Stimulated activated CD4-positive, alpha-beta T cell treated with anti-CD3 and anti-CD28 coated beads, Interleukin-1b, Interleukin-23, amount 100 ng/mL, for 1 hour (primary cell): ENCODE measurements at places on chromosomes 2 and 18.

GRCh38 chr2:197777823-197778407, 7.2 kb downstream of the BOLL start:
- DNase-seq, result no peak

- DNase-seq, result no peak
Observed at GRCh38 chr18:42781298-42781815, 334.1 kb downstream of the RIT2 start.

DNA sequence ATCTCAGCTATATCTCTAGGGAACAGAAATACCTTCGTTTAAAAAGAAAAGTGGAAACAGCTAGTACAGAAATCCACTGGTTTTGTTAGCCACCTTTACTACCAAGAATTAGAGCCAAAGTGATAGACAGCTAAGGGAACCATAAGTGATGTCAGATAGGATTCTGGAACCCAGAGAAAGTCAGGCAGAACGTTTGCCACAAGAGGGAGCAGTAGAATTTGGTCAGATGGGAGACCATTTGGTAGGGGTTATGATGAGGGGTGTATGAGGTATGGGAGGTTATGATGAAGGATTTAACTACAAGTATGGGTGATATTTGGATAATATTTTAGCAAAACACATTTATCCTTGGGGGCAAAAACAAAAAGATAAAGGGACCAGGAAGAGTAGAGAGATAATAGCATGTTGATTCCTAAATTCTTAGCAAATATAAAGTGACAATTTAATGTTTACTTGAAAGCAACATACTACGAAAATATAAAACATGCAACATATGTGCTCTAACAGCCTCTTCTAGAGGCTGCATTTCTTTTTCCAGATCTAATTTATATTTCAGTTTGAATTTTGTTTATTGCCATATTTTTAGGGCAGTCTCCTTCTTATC, 3.3 kb downstream of the SLC8A1 start:
- no peak for DNase-seq

DNA sequence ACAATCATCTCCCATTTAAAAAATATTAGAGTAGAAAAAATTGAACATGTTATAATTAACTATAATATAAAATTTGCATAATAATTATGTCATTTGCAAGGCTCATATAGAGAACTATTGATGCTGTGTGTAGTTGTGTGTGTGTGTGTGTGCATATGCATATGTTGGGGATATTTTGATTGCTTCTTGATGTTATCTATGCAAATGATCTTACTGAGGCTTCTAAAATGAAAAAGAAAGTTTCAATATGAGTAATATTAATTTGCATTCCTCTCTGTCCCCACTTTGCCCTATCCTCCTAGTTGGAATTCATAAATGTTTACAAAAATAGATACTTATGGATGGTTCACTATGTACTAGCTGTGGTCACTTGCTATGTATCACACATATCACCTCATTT, 523.3 kb downstream of the TRIB2 start:
- no peak for DNase-seq

DNA sequence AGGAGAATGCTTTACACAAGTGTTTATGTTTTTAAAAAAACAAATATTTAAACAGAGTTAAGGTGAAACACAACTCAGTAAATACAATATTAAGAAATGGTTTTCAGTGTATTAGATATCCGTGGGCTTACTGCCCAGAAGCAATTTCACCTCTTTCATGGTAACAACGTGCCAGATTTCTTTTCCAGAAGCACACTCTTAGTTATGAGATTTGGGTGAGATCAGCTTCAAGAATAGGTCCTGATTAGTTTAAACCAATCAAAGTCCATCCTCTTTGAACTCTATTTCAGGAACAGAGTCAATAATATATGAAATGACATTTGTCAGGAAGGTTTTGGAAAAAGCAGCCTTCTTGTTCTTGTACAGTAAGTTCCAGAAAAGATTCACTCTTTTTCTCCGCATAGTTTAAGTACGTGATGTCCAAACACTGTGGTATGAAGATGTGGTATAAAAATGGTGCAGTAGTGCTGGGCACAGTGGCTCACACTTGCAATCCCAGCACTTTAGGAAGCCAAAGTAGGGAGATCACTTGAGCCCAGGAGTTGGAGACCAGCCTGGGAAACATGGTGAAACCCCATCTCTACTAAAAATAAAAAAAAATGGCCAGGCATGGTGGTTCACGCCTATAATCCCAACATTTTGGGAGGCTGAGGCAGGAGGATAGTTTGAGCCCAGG, 14.7 kb downstream of the USP34 start:
- no peak for DNase-seq

DNA sequence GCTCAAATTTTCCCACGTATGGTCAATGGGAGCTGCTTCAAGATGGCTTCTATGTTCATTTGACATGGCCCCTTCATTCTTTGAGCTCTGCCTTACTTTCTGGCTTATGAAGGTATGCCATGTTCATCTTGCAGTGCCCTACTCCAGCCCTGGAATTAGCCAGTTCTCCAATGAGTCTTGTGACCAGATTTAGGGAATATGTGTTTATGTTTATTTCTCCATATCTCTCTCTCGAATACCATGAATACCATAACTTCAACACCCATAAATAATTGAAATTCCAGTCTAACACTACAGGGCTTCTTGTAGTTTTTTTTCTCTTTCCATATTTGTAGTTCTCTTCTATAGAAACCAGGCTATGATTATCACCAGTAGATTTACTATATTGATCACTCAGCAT, 39.7 kb downstream of the EPB41L5 start:
- no peak for DNase-seq

DNA sequence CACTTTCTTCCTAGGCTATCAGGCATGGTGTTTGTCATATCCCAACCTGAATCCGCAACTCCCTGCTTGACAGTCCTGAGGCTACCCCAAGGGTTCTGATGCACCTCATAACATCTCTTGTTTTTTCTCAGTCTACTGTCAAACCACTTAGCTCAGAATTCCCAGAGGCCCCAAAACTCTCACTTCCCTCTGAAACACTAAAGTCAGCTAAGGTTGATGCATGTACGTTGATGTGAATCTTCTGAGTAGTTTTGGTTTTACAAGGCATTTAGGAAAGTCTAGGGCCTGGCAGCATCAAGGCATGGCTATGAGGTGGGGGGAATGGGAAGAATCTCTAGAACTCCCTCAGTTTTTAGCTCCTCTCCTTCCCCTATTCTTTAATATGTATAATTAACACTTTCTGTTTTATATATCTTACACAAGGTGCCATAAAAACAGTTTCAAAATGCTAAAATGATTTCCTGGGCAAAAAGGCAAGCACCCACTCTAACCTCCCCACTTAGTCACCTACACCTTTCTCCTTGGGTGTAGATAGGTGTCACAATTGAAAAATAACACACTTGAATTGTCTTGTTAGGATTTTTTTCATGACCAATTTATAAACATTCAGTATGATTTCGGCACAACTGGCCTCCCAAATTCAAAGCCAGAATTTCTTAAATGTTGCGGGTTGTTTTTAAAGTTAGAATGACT, 71.4 kb upstream of the TANK start:
- no peak for DNase-seq

DNA sequence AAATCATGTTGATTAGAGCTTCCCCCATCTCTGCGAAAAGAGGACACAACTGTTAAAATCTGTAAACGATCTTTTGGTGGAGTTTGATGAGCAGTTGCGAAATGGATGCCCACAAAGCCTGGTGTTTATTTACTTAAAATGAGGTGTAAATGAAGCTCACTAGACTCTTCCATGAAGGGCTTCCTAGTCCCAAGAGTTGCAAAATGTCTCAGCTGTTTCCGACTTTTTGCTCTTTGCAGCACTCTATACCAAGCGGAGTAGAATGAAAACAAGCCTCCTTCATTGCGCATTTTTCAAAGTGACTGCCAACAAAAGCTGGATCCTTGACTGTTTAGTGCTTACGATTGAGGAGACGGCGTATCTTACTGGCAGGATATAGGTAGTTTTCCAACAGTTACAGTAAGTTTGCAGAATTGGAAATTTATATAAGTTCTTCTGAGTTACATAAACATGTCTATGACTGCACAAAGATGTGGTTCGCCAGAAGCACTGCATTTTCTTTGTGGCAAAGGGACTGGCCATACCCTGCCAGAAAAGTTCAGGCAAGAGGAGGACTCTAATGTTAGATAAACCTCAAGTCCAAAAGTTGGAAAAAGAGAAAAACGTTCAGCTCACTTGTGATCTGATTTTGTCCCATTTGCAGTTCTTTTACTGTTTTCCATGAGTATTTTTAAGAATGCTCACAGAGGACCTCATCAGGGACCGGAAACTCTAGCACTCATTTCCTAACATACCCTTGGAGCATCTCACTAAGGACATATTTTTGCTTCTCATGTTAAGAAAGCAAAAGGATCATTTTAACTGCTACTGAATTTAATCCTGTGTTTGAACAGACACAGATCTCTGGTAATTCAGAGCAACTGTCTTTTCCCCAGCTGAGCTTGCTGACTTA, 42.7 kb downstream of the COLEC12 start:
- no peak for DNase-seq

- DNase-seq, result no peak
Observed at GRCh38 chr2:155842103-155842502, 490.4 kb downstream of the NR4A2 start.

GRCh38 chr2:24182507-24182906, 7.7 kb downstream of the FAM228A start:
- DNase-seq, result no peak

- no peak for DNase-seq
Observed at GRCh38 chr2:70743068-70743467, 24.9 kb downstream of the ADD2 start.

DNA sequence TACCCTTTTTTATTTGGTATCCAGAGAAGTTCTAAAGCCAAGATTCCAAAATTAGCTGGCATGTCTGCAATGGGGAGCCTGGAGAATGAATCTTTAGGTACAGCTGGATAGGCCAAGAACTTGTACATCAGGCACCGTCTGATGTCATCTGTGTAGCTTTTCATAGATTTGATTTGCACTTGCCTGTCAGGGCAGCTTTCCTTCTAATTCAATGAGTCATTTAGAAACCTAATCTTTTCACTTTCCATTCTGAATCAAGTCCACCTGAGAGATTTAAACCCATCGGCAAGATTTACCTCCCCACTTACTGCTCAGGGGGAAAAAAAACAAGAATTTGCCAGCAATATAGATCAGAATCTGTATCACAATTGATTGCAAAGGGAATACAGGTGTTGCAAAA, 60.9 kb upstream of the ACAA2 start:
- DNase-seq, result no peak

DNA sequence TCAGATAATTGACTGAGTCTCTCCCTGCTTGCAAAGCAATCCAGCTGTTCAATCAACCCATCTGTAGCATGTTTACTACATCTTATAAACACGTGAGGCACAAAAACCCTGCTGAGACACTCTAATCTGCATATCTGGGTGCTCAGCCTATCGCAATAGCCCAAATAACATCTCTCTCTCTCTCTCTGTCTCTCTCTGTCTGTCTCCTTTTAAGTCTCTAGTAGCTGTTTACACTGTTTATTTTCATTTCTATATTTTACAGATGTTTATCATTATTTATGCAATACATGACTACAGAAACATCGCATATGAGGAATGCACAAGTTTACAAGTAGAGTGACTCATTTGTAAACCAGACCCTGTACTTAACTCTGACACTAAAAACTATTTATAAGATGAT, 422.1 kb upstream of the DSEL start:
- no peak for DNase-seq

DNA sequence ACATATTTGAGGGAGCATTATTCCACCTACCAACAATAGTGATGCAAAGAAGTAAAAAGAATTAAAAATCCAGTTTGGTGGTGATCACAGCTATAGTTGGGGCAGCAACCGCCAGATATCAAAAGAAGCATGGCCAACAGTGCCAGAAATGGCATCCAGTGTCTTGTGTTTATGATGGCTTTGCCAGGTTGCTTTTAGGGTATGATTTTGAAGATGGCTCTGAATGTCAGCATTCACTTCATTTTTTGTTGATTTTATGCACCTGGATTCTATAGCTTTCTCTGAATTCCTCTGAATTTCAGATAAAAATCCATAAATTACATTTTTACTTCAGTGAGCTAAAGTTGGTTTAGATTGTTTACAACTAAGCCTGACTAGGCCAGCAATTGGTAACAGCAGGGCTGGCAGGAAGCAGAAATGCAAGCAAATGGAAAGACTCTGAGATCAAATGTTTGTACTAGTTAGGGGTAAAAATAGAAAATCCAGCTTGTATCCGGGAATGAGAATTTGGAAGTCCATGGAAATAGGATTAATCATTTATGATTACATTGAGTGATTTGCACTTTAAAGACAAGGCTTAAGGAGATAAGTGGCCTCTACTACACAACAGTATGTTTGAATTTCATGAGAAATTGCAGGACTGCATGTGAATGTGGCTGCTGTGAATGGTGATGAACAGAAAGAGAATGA, 40.4 kb downstream of the COL3A1 start:
- no peak for DNase-seq

DNA sequence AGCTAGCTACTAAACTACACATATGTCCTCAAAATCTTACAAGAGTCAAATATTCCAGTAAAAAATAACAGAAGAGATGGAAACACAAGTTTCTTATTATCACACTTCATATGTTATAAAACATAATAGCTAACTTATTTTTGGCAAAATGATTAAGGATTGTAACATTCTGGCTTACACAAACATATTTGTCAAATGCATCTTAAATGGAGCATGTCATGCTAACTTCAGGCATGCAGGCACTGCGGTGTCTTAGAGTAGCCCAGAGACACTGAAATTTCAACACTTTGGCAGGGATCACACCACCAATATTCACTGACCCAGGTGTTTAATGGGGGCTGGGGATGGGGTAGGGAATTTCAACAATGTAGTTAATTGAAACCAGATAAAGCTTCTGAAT, 51.6 kb downstream of the LDAH start:
- no peak for DNase-seq

GRCh38 chr2:110099038-110099425, 16.6 kb downstream of the MALL start:
- no peak for DNase-seq

DNA sequence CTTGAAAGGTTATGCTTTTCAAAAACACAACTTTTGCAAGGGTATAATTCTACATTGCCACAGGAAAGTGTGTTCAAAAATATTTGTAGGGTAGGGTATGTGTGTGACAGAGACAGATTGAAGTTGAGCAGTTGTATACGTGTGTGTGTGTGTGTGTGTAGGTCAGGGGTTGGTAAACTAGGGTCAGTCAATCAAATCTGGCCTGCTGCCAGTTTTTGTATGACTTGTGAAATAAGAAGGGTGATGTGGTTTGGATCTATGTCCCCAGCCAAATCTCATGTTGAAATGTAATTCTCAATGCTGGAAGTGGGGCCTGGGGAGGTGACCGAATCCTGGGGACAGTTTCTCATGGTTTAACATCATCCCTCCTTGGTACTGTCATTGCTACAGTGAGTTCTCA, 148.2 kb downstream of the CERS6 start:
- DNase-seq, result no peak
